ENCODE measurements at places on chromosomes 3 and 15.

DNA sequence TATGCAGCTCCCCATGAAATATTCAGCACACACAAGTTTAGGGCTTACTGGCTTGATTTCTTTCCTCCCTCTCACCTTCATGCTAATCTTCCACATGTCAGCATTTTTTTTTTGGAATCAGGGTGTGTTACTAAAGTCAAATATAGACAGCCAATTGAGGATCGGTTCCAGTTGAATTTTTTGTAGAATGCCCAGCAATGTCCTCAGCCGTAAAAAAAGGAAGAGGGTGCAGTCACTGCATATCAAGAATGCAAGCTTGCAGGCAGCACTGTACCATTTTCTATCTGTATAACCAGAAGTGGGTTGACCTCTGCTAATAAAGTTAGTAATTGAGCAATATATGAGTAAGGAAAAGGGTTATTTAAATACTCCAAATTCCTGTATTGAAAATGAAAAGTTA, 51.4 kb upstream of the CHMP2B start:
- no peak for DNase-seq

GRCh38 chr3:167437428-167438139, 36.3 kb downstream of the SERPINI2 start:
- no peak for DNase-seq

- DNase-seq, result no peak
Observed at GRCh38 chr3:124059580-124059979, 67.7 kb upstream of the ROPN1 start.

GRCh38 chr3:85304360-85304964, 345.7 kb downstream of the CADM2 start:
- DNase-seq, result no peak

DNA sequence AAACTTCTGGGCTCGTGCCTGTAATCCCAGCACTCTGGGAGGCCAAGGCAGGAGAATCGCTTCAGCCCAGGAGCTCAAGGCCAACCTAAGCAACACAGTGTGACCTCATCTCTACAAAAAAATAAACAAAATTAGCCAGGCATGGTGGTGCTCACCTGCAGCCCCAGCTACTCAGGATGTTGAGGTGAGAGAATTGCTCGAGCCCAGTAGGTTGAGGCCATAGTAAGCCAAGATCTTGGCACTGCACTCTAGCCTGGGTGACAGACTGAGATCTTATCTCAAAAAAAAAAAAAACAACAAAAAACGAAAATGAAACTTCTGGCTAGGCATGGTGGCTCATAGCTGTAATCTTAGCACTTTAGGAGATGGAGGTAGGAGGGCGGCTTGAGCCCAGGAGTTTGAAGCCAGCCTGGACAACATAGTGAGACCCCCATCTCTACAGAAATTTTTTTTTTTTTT, 53.7 kb downstream of the PIK3CB start:
- DNase-seq, result no peak

- DNase-seq, result no peak
Observed at GRCh38 chr15:73515527-73515926, 72.6 kb downstream of the REC114 start.

DNA sequence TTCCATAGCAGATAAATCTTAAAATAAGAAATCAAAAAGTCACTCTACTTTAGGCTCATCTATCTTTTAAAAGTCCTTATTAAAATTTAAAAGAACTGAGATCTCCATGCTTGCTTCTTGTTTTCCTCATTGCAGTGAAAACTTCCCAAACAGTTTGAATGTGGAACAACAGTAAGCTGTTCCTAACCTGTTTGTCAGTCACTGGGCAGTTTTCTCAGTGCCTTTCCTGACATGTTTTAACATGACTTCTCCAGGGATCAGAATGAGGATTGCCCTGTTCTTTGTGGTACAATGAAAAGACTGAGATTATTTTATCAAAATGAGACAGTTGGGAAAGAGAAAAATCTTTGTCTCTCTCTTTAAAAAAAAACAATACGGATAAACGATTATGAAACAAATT, 774 bp downstream of the GPR87 start:
- no peak for DNase-seq

- DNase-seq, result no peak
Observed at GRCh38 chr15:81473177-81473576, 99.2 kb upstream of the TMC3 start.

- DNase-seq, result no peak
Observed at GRCh38 chr15:34185666-34186065, 24.2 kb downstream of the KATNBL1 start.

DNA sequence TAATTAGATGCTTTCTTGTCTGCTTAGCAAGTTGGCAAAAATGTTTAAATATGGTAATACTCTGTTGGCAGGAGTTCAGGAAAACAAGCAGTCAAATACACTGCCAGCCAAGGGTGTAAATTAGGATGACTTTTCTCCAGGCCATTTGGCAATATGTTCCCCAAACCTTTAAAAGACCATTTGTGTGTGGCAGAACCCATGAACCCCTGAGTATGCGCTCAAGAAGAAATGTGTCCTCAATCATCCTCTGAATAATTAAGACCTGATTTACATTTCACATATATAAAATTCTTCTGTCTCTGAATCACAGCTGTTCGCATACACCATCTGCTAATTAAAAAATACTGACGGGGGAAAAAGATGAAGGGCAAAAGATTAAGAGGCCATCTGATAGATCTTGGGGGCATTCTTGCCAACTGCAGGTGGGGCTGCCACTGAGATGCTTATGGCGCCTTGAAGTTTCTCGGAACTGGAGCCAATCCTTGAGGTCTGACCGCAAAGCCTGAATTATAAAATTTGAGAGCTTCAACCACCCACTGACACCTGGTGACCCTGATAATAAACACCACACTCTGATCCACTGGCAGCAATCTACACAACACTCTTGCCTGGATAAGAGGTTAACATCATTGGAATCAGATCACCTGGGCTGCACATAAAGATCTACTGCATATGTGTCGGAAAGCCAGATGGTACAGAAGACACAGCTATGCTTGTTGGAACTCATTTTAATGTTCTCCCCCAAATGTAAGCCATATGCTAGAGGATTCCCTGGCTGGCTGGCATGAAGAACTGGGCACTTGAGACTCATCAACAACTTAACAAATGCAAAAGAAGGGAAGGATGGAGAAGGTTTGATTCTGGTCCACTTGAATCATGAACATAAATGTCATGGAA, 190.6 kb downstream of the OSBPL10 start:
- no peak for DNase-seq

DNA sequence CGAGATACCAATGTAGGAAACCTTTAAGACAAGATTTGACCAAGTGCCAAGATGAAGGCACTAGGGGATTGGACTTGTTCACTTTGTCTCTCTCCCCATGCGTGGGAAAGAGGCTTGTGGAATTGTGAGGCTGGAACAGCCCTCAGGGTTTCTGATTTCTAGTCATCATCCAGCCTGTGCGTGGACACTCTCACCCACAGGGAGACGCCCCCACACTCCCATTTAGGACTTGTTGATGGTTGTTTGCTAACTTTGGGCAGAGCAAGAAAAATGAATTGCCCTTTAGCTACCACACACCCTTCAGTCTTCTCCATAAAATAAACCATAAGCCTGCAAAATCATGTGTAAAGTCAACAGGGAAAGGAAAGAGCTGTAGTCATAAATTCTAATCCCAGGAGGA, 18.4 kb downstream of the ACKR2 start:
- no peak for DNase-seq

- DNase-seq, result no peak
Observed at GRCh38 chr15:46344115-46344724, 709.4 kb downstream of the SQOR start.

Data from germinal center (tissue), 1 donor.